Heart left ventricle (tissue), 16 donors: ENCODE measurements at places on chromosomes 11 and 22.

DNA sequence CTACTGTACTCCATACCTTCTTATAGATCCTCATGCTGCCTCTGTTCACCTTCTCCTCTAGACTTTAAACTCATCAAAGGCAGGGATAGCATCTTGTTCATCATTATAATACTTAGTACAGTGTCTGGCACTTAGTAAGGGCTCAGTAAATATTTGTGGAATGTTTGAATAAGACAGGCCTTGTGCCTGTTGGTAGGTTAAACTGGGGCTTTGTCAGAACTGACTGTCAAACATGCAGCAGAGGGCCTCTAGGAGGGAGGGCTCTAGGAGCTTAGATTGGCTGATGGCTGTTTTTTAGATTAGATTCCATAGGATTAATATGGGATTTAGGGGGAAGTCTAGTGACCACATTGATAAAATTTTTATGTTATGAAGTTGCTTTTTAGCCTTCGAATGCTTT is 70.8 kb downstream of the RNF169 start:
- no peak for DNase-seq

DNA sequence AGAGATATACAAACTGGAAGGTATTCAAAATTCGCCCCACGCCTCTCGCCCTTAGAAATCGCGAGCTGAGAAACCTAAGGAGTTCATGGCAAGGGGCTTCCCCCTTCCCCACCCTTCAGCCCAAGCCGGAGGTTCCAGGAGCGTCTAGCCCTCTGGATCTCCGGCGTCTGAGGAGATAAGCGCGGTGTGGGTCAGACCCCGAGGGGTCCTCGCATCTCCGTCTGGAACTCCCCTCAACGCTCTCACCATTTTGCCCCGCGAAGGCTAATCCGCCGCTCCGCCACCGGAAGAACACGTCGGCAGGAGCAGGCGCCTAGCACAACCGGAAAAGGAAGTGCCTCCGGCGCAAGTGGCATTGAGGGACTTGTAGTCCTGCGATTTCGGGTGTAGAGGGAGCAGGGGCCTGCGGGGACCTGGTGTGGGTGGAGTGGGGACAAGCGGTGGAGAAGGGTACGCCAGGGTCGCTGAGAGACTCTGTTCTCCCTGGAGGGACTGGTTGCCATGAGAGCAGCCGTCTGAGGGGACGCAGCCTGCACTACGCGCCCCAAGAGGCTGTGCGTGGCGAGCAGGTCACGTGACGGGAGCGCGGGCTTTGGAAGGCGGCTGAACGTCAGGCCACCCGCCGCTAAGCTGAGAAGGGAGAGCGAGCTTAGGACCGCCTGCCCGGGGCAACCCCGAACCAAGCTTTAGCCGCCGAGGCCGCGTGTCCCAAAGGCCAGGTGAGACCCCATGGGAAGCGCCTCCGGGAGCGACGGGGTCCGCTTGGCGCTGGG is at the start of the genes FEN1 and TMEM258:
TSS of gene FEN1 (plus strand) at position 602 of the 773 bp plus-strand sequence. CDS start 2,451 bp downstream, outside the sequence.
TSS of gene TMEM258 (minus strand) at position 290 of the 773 bp plus-strand sequence. CDS start at position 249, 41 bp downstream.
- peak; percentile 91 for DNase-seq

GRCh38 chr22:17247832-17248231 is 28.6 kb upstream of the ADA2 start:
- DNase-seq = no peak

DNA sequence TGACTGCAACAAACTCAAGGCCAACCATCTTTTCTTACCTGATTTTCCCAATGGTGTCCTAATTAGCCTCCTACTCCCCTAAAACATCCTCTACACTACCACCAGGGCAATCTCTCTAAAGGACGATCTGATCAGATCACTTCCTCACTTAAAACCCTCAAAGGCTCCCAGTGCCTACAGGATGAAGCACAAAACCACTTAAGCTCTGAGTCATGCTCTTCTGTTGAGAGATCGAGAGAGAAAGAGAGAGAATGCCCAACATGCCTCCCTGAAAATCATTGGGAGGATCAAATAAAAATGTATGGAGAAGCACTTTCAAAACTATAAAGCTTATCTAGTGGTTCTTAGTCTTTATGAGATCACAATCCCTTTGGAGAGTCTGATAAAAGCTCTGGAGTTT is 171.1 kb downstream of the CADM1 start:
- no peak for DNase-seq

GRCh38 chr11:125441648-125442410 is 54.2 kb downstream of the FEZ1 start:
- DNase-seq = no peak

- DNase-seq = no peak
These were observed 2.0 kb downstream of the PDGFB start for GRCh38 chr22:39242595-39243438.

GRCh38 chr22:44876921-44877320 is 124.5 kb downstream of the ARHGAP8 start:
- DNase-seq = no peak
